ENCODE measurements at places on chromosomes 7 and 10. TPM values are rescaled to one million over a fixed set of nuclear protein-coding genes. Genes with fewer than 3 reads are reported as not detected.

DNA sequence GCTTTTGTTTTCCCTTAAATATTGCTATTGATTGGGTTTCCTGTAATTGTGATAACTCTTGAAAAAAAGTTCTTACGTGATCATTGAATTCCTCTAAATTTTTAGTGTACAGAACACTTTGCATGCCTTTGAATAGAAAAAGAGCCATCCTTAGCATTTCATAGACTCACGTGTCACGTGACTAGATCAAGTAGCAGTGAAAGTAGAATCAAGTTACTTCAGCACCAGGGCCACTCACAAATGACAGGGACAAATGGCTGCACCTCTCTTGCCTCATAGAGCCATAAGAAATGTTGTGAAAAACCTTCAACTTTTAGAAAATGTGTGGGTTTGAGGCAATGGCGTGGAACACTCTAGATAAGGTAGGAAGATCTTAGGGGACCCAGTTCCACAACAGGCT is 203.8 kb downstream of the ZEB1 start:
- H3K27me3 ChIP-seq = no peaks in the 10 kb centered on the region
- peaks cover 24% of the 10 kb centered on the region for H3K36me3 ChIP-seq
- no peak overlapping the region for H3K4me3 ChIP-seq
- no peak for DNase-seq

GRCh38 chr7:100614308-100614861 is 2.0 kb downstream of the MOSPD3 start:
- H3K27ac ChIP-seq = no peak overlapping the region
- peaks cover 19% of the 10 kb centered on the region for H3K4me1 ChIP-seq
- DNase-seq = no peak
- H3K4me3 ChIP-seq = no peak overlapping the region
- no peaks in the 10 kb centered on the region for H3K27me3 ChIP-seq

- no peak for DNase-seq
- H3K27me3 ChIP-seq = no peaks in the 10 kb centered on the region
- H3K4me1 ChIP-seq = no peaks in the 10 kb centered on the region
- no peak overlapping the region for H3K4me3 ChIP-seq
- H3K36me3 ChIP-seq = no peaks in the 10 kb centered on the region
Measured at GRCh38 chr7:42471573-42472174, 234.7 kb upstream of the GLI3 start.

Gene DCLRE1A
- total RNA-seq = 20.2 TPM

DNA sequence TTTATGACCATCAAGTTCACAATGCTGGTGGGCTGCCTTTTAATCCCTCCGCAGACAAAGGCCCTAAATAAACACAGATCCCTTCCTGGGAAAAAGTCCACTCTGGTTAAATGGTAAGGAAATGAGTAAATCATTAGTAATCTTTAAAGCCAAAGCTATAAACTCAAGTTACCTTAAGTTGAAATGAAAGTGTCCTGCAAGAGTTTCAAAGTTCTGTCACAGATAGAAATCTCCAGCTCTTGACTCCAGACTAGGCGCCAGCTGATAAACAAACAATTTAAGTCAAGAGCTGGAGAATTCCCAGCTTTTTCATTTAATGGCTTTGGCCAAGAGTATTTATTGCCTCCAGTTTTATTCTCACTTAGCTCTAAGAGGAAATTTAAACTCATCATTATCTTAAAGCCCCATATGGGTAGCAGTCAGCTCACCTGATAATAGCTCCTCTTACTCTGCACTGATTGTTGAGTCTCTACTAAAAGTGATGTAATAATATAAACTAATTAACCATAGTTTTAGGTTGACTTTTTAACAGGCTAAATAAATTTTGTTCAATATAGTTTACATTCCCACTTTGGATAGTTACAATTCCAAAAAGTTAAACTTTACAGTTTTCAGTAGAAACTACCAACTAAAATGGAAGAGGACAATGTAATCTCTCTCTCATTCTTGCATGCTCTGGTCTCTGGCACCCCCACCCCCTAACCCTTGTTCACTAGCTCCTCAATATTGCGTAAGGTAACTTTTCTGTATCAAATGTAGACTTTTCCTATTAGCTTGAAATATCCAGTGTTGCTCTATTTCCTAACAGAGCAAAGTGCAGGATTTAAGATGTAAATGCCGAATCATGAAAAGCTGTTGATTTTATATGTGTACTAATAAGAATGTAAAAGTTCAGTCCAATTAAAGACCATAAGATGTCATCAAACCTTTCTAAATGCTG is 56.1 kb downstream of the HIBADH start:
- H3K27me3 ChIP-seq = no peaks in the 10 kb centered on the region
- no peak overlapping the region for H3K27ac ChIP-seq
- no peak for DNase-seq
- H3K4me1 ChIP-seq = no peaks in the 10 kb centered on the region

Gene GALNT11
- 21.5 TPM for total RNA-seq

GRCh38 chr7:2886900-2887299 is 42.8 kb upstream of the GNA12 start:
- no peak overlapping the region for H3K4me3 ChIP-seq
- DNase-seq = peak; percentile 51
- no peaks in the 10 kb centered on the region for H3K36me3 ChIP-seq
- peaks cover 4% of the 10 kb centered on the region for H3K4me1 ChIP-seq

DNA sequence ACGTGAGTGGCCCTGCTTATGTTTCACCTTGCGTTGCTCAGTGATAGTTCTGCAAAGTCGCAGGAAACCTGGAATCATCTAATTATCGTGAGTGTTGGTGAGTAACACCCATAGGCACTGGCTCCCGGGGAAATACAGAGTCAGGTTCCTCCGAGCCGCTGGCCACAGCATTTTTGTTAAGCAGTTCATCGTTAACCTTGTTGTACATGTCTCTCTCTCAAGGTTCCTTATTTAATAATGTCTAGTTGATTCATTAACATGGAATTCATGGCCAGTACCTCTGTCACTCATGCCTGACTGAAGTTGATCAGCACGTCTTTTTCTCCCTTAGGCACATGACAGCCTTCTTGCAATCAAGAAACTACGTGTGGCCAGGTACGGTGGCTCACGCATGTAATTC is 3.1 kb upstream of the ZFAND2A start:
- H3K36me3 ChIP-seq = no peaks in the 10 kb centered on the region
- peaks cover 15% of the 10 kb centered on the region for H3K4me1 ChIP-seq
- H3K27me3 ChIP-seq = no peaks in the 10 kb centered on the region
- H3K27ac ChIP-seq = no peak overlapping the region
- no peak overlapping the region for H3K4me3 ChIP-seq

DNA sequence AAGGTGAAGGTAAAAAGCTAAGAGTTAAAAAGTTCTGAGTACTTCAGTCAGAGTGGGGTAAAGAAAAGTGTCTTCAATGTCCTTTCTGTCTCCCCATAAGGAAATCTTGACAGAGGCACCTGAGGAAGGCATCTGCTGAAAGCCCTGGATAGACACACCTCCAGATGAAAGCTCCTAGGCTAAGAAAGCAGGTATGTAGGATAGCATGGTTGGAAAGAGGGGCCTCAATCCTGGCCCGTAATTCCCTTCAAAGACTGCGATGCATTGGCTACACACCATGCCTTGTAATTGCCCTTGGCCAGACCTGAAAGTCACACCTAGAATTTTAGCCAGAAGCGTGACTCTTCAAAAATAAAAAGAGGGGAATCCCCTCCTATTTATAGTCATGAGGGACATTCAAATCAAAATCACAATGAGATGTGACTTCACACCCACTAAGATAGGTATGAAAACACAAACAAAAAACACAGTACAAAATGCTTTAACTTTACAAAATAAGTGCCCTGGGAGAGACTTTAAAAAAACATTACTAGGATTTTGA is 809.7 kb downstream of the IPMK start:
- H3K4me3 ChIP-seq = no peak overlapping the region
- no peaks in the 10 kb centered on the region for H3K36me3 ChIP-seq
- DNase-seq = no peak
- H3K27me3 ChIP-seq = no peaks in the 10 kb centered on the region
- no peak overlapping the region for H3K27ac ChIP-seq
- no peaks in the 10 kb centered on the region for H3K4me1 ChIP-seq

DNA sequence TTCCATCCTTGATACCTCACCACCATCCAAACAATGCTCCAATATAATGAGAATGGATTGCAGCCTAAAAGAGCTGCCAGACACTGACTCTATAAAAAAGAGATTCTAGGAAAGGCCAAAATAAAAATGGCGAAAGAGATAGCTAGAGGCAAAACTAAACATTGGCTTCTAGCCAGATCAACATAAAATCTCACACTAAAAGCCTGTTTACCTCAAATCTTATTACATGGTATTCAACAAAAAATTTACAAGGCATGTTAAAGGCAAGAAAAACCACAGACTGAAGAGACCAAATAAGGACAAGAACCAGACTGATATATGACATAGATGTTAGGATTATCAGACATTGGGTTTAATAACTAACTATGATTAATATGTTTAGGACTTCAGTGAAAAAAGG is 1127.0 kb downstream of the DNAJB9 start:
- H3K4me3 ChIP-seq = no peak overlapping the region
- no peaks in the 10 kb centered on the region for H3K4me1 ChIP-seq
- H3K27ac ChIP-seq = no peak overlapping the region
- H3K36me3 ChIP-seq = no peaks in the 10 kb centered on the region
- DNase-seq = no peak
